NCI-H524 (cell line): ENCODE measurements at places on chromosomes 6 and 20.

GRCh38 chr6:43999628-44000027 lies 127.6 kb downstream of the MRPL14 start:
- no peak for DNase-seq

DNA sequence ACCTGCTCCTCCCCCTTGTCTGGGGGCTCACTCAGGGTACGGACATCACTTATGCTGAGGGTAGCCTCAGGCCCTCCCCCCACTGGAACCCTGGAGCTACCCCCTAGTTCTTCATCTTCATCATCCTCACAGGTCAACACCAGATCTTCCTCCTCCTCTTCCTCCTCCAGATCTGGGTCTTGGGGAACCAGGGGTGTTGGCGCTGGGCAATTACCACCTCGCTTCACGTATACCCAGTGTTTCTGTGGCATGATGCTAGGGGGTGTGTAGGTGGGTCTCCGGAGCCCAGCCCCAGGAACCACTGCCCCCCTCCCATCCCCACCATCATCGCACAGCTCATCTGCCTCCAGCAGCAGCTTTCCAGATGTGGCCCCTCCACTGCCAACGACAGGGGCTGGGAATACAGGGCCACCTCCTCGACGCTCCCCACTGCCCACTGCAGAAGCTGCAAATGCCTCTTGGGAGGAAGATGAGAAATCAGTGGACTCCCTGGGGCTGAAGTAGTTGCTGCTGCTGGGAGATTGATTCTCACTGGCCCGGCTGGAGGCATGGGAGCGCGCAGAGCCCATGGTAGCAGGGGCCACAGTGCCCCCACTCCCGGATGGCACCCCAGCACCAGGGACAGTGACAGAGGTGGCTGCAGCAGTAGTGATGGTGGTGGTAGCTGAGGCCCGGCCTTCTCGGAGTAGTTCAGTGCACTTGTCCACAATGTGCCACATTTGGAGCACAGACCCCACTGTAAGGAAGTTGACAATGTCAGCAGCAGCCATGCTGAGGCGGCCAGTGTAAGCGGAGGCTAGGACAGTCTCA lies 1.5 kb downstream of the ZBTB22 start:
- DNase-seq = no peak

GRCh38 chr6:66687611-66688140 lies 980.6 kb upstream of the EYS start:
- no peak for DNase-seq

DNA sequence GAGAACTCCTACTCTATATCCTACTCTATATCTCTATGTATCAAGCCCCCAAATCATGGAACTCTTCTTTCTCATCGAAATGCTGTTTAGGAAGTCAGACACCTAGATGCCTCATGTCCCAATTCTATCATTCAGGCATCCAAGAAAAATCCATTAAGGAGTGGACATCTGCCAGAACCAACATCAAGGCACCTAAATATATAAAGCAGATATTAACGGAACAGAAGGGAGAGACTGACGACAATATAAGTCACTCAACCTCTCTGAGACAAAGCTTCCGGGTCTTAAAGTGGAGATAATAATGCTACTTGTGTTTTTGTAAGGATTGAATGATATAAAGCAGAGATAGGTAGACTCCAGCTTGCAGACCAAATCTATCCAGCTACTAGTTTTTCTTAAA lies 241.5 kb downstream of the NFATC2 start:
- DNase-seq = no peak

DNA sequence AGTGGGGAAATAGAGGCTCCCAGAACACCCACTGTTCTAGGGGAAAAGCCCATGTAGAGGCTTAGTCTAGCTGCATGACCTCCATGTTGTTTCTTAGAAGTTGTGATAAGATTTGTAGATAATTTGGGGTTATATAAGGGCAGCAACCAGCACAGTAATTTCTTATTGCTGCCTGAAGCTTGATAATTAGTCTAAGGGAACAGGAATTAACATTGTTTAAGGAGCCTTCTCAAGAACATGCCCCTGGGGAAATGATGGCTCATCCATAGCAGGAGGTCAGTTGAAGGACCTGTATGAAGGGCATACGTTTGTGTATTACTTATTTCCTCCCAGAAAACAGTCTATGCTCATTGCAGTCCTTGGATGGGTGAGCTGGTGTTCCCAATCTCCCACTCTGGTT lies 170.7 kb upstream of the SCGN start:
- DNase-seq = peak; percentile 66

DNA sequence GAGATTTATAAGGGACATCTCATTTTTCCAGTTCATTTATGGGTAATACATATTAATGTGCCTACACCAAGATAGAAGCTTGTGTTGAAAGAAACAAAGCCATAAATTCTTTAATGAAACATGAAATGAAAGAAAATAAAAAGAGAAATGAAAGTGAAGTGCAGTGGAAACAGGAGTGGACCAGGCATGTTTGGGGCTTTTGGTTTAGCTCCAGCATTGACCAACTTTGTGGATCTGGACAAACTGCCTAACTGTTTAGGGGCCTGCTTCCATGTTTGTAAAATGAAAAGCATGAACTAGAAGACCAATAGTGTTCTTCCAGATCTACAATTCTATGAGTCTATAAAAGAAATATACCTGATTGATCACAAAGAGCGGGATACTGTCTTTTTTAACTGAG lies 124.9 kb downstream of the GJA10 start:
- DNase-seq = no peak

GRCh38 chr6:113306552-113307145 lies 550.5 kb upstream of the MARCKS start:
- peak; percentile 1 for DNase-seq

- no peak for DNase-seq
Observed at GRCh38 chr6:28400122-28400451, 540 bp upstream of the ZSCAN12 start.

- peak; percentile 39 for DNase-seq
Observed at GRCh38 chr6:137165375-137166246, 7.8 kb downstream of the IL22RA2 start.

DNA sequence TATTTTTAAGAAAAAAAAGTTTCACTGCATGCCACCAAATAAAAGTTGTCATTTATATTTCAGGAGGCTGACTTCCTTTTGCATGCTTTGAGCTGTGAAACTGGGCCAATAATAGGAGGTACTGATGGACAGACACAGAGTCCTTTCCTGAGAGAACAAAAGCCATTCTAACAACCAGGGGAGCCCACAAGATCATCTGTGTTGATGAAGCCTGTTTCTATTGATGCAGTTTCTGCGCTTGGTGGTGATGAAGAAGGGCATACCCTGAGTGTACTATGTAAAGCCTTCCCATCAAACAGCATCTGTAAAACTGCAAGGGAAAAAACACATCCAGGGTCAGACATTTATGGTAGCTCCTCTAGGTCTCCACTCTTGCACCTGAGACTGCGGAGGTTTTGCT lies 34.8 kb downstream of the ABHD12 start:
- no peak for DNase-seq

GRCh38 chr20:2914160-2914559 lies 40.9 kb downstream of the PTPRA start:
- DNase-seq = peak; percentile 36

GRCh38 chr6:31138982-31139381 lies at the start of gene PSORS1C2:
TSS of gene PSORS1C2 (minus strand) at chr6:31139066. CDS start at chr6:31139026, 40 bp downstream.
- DNase-seq = no peak

GRCh38 chr6:135527960-135528249 lies 30.4 kb upstream of the AHI1 start:
- no peak for DNase-seq

GRCh38 chr20:9298906-9299305 lies 215.5 kb upstream of the LAMP5 start:
- DNase-seq = no peak

DNA sequence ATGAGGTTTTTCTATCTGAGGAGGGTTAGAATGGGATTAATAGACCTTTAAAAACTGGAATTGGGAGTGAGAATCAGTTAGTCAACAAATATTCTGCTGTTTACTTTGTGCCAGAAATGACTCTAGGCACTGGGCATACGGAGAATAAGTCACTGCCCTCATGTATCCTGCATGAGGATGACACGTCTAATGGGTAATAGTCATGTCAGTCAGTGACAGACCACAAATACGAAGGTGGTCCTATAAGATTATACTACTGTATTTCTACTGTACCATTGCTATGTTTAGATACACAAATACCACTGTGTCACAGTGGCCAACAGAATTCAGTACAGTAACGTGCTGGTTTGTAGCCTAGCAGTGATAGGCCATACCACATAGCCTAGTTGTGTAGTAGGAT lies 30.7 kb downstream of the ZFAND3 start:
- no peak for DNase-seq

GRCh38 chr6:145294942-145295341 lies 440.4 kb downstream of the EPM2A start:
- DNase-seq = no peak

DNA sequence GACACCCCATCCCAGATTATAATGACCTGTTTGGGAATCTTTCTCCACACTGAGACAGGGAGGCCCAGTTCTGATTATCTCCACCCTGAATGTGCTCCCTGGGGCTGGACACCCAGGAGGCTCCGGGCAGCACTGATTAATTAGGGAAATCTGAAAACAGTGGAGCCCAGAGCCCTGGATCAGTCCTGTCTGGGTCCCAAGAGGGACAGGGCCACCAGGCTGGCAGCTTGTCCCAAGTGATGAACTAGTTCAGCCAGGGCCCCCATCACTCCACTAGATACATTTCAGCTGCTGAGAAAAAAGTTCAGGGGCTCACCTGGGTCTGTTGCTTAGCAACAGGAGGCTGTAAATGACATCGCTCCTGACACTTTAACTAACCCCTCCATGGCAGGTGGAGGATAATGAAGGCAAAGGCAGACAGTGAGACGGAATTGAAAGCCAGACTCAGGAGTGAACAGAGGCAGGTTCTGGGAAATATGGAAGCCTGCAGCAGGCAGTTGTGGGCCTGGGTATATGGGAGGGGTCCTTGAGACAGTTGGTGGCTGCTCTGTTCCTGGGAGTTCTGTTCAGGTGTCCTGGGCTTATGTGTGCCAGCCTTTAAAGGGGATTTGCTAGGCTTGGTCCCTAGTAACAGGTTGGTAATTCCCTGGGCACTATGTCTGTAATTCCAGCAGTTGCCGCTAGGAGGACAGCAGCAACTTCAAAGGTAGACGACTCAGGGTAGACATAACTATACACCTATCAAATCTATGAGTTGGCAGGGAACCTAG lies 78.3 kb upstream of the CTNNBL1 start:
- DNase-seq = no peak

DNA sequence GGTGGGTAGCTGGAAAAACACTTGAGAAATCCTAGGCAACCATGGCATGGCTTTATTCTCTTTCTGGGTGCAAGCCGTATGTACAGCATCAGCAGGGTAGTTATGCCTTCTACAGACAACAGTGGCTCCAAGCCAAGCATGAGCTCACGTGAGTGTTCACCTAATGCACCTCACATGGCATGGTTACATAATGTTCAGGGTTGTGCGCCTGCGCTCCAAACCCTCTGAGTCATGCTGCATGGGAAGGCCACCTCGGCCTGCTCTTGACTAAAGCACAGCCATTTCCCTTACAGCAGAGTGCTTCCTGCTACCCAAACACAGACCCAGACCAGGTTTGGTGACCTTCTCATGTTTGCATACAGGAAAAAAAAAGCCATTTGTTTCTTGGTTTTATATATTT lies 96.2 kb downstream of the VIP start:
- no peak for DNase-seq
